ENCODE measurements at places on chromosomes 4 and X. TPM values are rescaled to one million over a fixed set of nuclear protein-coding genes. Genes with fewer than 3 reads are reported as not detected.

GRCh38 chr4:3231471-3231870 lies 17.5 kb upstream of the MSANTD1 start:
- no peak overlapping the region for H3K27ac ChIP-seq
- no peaks in the 10 kb centered on the region for H3K27me3 ChIP-seq
- no peaks in the 10 kb centered on the region for H3K4me1 ChIP-seq
- H3K4me3 ChIP-seq: no peak overlapping the region
- DNase-seq: no peak

DNA sequence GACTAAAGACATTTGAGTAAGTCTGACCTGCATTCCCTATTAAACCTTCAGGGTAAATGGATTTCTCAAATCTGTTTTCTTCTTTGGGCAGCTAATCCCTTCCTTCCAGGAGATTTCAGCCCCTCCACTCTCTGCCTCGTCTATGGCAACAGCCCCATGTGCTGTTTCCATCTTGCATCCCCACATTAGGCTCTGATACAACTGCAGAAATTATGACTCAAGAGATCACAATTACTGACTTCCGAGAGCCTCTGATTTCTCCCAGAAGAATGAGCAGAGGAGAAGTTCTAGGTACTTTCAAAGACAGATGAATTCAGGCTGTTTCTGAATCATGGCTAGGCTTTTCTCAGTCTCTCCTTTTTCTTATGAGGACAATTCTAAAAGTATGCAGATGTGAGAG lies 38.7 kb downstream of the RAI2 start:
- no peak overlapping the region for H3K27ac ChIP-seq
- H3K27me3 ChIP-seq: no peaks in the 10 kb centered on the region
- no peaks in the 10 kb centered on the region for H3K4me1 ChIP-seq

GRCh38 chrX:36626898-36627297 lies 381.3 kb upstream of the FAM47C start:
- no peaks in the 10 kb centered on the region for H3K4me1 ChIP-seq
- no peak overlapping the region for H3K4me3 ChIP-seq
- H3K27ac ChIP-seq: no peak overlapping the region
- no peaks in the 10 kb centered on the region for H3K27me3 ChIP-seq
- no peak for DNase-seq
- no peaks in the 10 kb centered on the region for H3K36me3 ChIP-seq

GRCh38 chr4:88893961-88894360 lies 163.0 kb downstream of the FAM13A start:
- DNase-seq: no peak
- peaks cover 7% of the 10 kb centered on the region for H3K36me3 ChIP-seq
- peaks cover 4% of the 10 kb centered on the region for H3K4me1 ChIP-seq

GRCh38 chr4:15106399-15106798 lies 104.1 kb downstream of the CPEB2 start:
- H3K4me1 ChIP-seq: peaks cover 4% of the 10 kb centered on the region
- H3K27me3 ChIP-seq: no peaks in the 10 kb centered on the region
- H3K27ac ChIP-seq: no peak overlapping the region
- no peak for DNase-seq

DNA sequence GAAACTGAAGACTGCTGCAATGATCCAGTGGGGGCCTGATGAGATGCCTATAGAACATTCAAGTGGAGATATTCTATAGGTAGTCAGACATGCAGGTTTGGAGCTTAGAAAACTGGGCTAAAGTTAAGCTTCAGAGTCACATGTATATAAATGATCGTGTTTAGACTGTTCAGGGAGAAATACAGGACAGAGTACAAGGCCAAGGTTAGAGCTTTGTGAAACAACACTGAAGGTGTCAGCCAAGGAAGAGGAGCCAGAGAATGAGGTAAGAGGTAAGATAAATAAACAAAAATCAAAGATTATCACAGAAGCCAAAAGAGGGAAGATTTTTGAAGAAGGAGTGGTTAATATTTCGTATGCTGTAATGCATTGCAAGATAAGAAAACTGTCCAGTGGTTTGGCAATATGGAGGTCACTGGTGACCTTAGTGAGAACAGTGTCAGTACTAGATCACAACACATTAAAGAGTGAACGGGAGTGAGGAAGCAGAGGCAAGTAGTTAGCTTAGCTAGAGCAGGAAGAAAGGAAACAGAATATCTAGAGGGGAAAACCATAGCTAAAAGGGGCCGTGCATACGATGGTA lies 58.0 kb upstream of the KLHL13 start:
- H3K4me3 ChIP-seq: no peak overlapping the region
- no peaks in the 10 kb centered on the region for H3K27me3 ChIP-seq
- H3K36me3 ChIP-seq: no peaks in the 10 kb centered on the region
- no peaks in the 10 kb centered on the region for H3K4me1 ChIP-seq
- no peak overlapping the region for H3K27ac ChIP-seq

DNA sequence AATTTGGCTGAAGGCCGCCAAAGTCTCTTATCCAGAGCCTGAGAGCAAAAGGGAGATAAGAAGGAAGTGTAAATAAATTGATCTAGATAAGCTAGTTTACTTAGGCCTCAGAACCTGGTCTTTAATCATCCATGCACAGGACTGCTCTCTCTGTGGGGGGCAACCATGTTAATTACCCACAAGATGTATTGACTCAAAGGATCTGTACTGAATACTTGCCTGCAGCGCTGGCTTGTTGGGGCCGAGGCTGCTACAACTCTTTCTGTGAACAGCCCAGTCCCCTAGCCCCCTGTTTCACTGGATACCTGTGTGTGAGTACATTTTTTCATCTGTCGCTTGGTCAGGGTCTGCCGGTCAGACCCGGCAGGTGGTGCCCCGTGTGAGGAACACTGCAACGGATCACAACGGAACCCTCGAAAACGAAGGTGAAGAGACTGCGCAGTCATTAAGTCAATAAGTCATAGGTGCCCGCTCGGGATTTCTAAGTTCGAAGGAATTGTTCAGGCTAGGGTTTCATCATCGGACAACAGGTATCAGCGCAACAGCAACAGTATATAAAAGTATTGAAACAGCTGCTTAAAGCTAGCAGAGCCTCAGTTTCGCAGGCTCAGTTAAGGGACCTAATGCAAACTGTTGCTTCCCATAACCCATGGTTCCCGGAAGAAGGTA lies 8.3 kb downstream of the MAGEA11 start:
- no peak overlapping the region for H3K27ac ChIP-seq
- no peaks in the 10 kb centered on the region for H3K36me3 ChIP-seq
- H3K4me1 ChIP-seq: no peaks in the 10 kb centered on the region

Gene TEX13D
- not detected for total RNA-seq

Gene CT55
- not detected for total RNA-seq

Gene SHISA3
- 0.24 TPM for total RNA-seq

Gene HSFX4
- total RNA-seq: not detected

Data from type B pancreatic cell (in vitro differentiated cells).